Activated T-cell treated with anti-CD3 and anti-CD28 coated beads, Interleukin-2, amount 50 U/mL, for 72 hours (primary cell): ENCODE measurements at places on chromosomes 7 and 10.

- no peak for DNase-seq
Observed at GRCh38 chr7:128923411-128923800, 12.9 kb upstream of the KCP start.

DNA sequence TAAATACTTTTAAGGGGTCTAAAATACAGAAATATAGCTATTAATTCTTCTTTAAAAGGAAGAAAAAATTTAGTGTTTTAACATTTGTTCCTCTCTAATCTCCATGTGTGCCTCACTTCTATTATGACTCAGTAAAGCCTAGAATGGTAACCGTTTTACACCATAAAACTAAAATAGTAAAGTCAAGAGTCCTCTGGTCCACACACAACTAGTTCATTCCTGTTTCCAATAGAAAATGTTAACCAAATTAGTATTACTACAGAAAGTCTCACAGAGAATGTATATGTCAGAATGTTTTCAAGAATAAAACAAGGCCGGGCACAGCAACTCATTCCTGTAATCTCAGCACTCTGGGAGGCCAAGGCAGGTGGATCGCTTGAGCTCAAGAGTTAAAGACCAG, 55.8 kb downstream of the CNOT4 start:
- DNase-seq, result no peak

DNA sequence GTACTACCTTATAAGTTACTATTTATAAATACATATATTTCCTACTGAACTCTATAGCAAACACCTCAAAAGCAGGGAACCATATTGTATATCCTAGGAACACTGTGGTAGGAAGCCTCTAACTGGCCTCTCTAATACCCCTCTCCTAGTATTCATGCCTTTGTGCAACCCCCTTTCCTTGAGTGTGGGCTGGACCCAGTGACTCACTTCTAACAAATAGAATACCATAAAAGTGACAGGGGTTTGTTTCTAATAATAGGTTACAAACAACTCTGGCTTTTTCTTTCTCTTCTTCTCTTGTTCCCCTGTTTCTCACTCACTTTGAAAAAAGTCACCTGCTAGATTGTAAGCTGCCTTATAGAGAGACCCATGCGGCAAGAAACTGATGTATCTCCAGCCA, 51.6 kb upstream of the MACC1 start:
- DNase-seq, result no peak

- no peak for DNase-seq
Observed at GRCh38 chr10:44965104-44965503, 5.5 kb downstream of the RASSF4 start.

DNA sequence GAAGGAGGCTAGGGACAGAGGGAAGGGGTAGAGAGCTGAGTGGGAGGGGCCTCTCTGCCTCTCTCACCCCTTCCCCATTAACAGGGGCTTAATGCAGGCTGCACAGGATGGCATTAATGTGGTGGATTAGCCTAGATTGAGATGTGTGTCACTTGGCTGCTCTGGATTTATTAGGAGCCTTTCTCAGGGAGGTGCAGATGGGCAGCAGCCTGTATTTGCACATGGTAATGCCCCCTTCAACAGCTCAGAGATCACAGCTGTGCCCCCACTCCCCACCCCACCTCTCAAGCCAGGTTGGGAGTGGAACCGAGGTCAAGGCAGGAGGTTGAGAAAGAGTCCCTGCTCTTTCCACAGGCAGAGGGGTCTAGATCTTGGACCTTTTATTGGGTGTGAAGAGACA, 7.3 kb downstream of the PITX3 start:
- no peak for DNase-seq

DNA sequence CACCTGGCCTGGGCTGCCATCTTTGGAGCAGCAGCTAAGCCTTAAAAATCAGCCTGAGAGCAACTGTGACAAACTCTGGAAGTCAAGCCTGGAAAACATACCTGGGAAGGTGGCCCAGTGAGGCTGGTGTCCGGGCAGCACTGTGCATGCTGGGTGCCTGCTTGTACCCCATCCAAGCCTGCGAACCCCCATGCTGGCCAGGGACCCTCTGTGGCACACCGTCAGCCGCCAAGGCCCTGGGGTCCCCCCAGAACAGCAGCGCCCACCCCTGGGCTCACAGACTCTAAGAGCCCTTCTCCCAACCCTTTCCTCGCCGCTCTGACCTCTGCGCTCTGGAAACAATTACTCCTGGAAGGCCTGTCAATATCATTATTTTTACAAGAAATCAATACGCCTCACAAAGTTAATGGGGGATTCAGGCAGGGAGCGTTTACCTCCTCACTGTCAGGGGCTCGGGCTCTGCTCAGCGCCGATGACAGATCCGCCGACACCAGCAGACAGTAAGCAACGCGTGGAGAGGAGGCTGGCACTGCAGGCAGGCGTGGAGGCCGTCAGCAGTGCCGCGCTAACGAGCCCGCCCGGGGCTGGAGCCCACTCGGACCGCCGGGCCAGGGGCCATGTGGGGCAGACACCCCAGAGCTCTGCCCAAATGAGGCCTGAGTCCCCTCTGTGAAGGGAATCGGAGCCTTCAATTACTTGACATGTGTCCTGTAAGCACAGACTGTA, 54.4 kb downstream of the EBF3 start:
- DNase-seq, result no peak

GRCh38 chr10:118342638-118343020, 505 bp upstream of the FAM204A start:
- DNase-seq, result no peak

DNA sequence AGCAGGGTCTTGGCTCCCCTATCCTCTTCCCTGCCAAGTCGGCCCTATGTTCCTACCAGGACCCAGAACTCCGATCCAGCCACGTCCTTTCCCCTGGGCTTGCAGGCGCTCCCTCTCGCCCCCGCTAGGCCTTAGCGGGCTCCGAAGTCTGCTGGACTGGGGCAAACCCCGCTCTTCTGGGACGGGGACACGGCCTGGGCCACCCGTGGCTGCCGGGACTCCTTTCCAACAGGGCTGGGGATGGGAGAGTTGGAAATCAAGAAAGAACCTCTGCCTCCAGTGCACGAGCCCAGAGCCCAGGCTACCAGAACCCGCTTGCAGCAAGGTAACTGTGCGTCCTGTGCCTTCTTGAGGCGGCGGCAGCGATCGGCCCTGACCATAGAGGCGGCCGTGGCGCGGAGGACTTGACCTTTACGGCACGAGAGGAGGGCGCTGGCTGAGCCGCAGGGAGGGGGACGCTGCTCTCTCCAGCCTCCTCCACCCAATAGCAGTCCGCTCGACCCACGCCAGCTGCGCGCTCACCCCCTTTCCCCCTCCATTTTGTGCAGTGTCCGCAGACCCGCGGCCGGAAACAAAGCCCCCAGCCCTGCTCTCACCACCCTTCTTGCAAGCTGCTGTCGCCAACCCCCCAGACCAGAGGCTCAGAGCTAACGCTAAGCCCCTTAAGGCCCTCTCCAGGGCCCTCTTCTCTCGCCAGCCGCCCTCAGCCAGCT, 7.0 kb upstream of the HOXA11 start:
- DNase-seq, result no peak

DNA sequence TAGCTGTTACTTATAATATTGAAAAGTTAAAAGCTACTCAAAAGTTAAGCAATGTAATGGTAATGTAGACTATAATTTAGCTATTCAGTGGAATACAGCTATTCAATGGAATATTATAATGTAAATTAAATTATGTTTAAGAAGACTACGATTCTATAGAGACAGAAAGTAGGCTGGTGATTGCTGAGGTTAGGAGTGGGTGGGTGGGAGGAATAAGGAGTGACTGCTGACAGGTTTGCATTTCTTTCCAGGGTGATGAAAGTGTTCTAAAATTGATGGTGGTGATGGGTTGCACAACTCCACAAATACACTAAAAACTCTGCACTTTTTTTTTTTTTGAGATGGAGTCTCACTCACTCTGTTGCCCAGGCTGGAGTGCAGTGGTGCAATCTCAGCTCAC, 21.4 kb downstream of the DENND2A start:
- no peak for DNase-seq

DNA sequence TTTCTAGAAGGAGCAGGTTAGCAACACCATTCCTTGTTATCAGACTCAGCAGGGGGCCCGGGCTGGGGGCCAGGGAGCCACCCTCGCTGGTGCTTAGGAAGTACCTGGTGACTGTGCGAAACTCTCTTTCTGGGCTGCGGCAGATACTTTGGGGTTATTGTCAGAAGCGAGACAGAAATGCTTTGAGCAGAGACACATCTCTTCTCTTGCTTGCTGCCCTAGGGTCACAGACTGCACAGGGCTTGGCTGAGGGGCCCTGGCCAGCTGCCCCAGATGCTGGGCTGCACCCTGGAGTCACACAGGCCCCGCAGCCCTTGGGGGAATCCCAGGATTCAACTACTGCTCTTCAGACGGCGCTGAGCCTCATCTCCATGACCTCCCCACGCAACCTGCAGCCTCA, 91.9 kb downstream of the WDFY4 start:
- DNase-seq, result no peak

- DNase-seq, result no peak
Observed at GRCh38 chr7:140054751-140055150, 8.0 kb downstream of the PARP12 start.

DNA sequence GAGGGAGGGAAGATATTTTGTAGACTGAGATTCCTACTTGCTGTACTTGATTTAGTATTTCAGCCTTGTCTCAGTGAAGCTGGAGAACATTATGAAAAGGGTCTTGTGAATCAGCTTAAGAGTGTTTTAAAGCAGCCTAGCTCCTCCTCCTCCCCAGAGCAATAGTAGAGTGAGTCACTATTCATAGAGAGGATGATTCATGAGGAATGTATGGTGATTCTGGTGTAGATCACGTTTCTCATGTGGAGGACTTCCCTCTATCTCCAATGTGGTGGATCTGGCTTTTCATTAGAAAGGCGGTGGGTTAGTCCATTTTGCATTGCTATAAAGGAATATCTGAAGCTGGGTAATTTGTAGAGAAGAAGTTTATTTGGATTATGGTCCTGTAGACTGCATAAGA, 340.1 kb upstream of the CHRM2 start:
- no peak for DNase-seq

- DNase-seq, result no peak
Observed at GRCh38 chr7:153061910-153062528, 302.5 kb downstream of the ACTR3B start.

GRCh38 chr10:30059209-30060107, at the start of gene JCAD:
Gene JCAD, minus strand, starts transcription at chr10:30059586. Its CDS starts 11,774 bp downstream, at chr10:30047812.
- DNase-seq, result peak; percentile 64

- peak; percentile 84 for DNase-seq
Observed at GRCh38 chr7:100705320-100705752, 585 bp upstream of the POP7 start.

DNA sequence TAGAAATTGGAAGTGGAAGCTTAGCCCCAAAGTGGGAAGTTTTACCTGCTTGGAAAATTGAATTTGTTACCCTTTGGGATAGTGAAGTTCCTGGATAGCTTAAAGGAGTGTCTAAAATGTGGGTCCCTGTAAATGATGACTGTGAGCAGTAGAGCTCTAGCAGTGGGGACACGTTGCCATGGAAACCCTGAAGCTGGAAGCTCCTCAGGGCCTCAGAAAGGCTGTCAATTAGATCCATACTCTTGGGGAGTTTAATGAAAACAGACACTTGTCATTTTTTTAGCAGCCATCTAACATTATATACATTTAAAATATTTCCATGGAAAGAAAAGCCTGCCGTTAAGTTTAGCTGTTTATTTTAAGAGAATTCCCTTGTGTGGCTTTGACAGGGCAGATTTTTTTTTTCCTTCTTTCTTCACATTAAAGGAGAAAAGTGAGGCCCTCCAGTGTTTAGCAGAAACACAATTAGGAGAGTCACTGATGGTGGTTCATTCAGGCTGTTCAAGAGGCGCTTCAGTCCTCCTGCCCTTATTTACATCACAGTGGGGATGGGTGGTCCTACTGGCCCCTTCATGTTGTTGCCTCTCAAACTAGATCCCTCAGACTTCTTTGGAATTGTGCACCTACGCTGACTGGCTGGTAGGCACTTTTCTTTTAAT, 518.4 kb downstream of the CCSER2 start:
- DNase-seq, result no peak

DNA sequence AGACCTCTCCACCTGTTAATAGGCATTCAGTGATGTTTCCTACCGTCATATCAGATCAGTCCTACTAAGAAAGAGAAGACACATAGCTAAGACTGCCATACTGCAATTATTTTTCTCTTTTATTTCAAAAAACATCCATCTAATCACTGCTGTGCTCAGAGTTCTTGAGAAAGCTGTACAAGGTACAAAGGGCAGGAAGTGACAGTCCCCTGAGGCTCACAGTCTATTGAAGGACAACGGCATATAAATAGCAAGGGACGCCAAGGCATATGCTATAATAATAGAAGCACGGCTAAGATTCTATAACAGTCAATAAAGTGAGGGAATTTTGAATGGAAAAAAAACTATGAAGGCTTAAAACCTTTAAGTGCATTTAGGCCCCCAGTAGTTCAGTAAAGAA, 415.3 kb upstream of the NRP1 start:
- DNase-seq, result no peak

DNA sequence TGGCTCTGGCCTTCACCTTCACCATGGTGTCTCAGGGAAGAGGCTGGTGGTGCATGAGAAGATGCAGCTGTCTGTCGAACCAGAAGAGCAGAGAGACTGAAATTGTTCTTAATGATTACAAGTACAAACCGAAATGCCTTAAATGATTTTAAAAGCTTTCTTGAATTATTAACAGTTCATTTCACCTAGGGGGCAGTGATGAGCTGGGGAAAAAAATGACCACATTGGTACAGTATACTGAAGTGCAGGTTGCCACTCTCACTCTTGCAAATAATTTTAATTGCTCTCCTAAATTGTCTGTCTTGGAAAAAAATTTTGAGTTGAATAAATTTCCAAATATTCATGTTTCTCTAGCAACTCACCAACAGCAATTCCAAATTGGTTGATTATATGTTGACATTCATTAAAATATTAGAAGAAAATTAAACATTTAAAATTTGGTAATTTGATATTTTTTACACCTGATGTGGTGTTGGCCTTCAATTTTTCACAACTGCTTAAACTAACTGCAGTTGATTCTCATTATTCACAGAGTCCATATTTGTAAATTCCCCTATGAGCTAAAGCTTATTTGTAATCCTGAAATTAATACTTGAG, 692.6 kb downstream of the ZWINT start:
- DNase-seq, result no peak

- no peak for DNase-seq
Observed at GRCh38 chr7:97019710-97020225, 4.9 kb downstream of the DLX5 start.

GRCh38 chr7:100099452-100099851, 1.7 kb downstream of the MCM7 start:
- no peak for DNase-seq

DNA sequence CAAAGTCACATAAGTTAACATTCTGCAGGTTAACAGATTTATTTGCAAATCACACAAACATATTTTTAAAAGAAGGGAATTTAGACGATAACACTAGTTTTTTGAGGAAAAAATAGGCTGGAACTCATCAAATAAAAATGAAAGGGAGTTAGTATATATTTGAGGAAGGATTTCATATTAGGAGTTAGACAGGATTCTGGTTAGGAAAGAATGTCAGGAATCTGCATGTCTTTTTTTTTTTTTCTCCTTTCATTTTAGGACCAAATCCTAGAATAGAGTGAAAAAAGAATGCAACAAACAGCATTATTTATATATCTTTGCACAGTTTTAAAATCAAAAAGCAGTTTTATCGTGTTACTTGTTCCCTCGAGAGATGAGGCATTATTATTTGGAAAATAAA, 8.9 kb upstream of the TRDMT1 start:
- no peak for DNase-seq

- DNase-seq, result peak; percentile 17
Observed at GRCh38 chr10:11018432-11018841, 765 bp downstream of the CELF2 start.
